ENCODE measurements at places on chromosomes 3 and 15.

- DNase-seq, result no peak
Observed at GRCh38 chr3:175664911-175665310, 805.8 kb downstream of the NAALADL2 start.

GRCh38 chr3:114716126-114716525 lies 422.3 kb downstream of the TIGIT start:
- no peak for DNase-seq

DNA sequence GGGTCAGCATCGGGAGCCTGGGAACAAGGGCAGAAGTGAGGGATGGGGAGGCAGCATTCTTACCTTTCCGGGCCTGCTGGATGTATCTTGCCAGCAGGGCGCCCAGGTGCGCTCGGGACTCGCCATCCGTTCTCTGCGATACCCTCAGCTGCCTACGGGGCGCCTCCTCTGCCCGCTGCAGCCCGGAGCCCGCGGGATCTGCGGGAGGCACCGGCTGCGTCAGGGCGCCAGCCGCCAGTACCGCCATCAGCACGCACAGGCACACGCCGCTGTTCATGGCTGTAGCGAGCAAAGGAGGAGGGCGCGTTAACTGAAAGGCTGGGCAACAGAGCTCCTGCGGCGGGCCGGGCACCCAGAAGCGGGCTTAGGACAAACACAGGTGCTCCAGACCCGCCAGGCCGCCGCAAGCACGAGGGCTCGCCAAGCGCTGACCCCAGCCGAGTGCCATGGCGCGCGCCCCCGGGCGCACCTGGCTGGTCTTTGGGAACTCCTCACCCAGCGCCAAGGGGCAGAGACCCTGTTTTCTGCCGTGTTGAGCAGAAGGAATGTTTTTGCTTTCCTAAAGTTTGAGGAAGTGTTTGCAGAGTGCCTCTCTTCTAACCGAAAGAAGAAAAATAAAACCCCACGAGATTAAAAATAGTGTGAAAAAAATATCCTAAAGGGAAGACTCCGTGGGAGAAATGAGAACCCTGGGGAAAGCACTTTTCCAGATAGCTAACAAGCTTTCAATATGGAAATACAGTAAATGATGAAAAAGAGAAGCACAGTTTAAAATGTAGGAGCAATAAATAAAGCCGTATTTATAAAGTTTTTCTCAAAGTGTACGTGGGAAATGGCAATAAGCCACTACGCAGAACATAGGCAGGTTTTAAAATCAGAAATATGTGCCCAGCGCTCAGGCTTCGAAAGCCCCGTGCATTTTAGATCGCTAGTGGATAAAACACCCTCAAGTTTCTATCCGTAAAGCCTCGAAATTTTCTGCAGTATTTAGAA lies 2.3 kb downstream of the CCK start:
- DNase-seq, result no peak

DNA sequence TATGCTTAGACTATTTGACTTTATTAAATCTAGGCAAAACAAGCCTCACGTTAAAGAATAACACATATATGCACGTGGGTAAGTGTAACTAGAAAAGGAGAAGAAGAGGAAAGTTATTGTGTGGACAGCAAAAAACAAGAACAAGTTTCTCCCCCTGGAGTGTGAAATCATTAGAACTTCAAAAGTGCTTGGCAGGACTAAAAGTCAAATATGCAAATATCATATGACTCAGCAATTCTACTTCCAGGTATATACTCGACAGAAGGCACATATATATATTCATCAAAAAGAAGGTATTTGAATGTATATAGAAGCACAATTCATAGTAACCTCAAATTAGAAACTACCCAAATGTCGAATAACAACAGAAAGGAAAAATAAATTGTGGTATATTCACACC lies 68.9 kb upstream of the STXBP5L start:
- DNase-seq, result no peak

DNA sequence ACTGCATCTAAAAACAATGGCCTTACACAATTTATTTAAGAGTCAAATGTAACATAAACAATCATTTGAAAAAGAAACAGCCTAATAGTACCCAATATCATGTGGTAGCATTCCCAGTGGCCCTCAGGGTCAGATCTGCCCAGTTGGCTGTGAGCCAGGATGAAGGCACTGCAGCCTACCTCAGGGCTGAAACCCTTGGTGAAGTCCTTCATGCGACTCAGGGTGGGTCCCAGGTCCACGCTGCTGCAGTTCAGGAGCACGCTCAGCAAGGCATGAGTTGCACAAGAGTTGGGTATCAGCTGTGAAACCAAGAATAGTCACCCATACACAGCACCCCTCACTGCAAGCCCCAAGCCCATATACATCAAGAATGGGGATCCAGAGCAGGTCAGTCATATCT lies 37.1 kb downstream of the SEMA3G start:
- no peak for DNase-seq

- no peak for DNase-seq
Observed at GRCh38 chr3:184241447-184242296, 7.1 kb downstream of the ALG3 start.

DNA sequence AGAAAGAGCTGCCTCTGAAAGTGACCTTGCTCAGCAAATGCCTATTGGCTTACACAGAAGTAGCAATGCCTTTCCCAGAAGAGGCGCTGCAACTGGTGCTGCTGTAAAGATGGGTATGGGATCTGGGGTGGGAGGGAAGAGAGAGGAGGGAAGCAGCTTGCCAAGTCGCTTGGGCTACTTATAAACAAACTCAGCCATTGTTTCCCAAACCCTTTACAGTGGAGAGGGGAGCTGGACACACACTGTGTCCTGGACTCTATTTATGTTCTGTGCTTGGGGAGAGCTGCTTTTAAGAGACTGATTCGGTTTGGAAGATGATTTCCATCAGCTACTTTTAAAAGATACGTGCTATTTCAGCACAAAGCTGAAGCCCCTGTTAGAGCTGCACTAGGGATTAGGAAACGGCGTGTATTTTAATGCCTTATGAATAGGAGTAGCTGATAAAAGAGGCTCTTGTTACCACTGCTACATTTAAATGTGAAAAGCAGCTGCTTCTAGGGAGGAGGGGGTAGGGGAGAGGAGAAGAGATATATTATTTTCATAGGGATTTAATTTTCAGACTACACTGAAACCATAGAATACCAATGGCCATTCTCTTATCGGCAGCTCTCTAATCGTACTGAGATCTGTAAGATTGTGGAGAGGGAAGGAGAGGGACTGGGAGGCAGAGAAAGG lies 440.6 kb downstream of the MCTP2 start:
- peak; percentile 89 for DNase-seq

DNA sequence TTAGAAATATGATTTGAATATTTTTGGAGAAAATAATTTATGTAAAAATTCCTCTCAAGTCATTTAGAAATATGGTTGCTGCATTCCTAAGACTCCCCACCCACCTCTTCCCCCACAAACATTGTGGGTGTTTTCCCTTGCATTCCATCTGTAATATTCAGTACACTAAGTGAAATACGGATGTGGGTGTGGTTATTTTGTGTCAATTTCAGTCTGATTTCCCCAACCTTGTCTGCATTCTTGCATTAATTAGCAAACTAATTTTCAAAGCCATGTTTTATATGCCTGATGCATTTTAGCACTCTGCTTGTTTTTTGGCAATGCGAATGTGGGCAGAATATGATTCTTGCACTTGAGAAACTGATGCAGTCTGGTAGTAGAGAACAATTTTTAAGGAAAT lies 408.3 kb upstream of the RGMA start:
- DNase-seq, result no peak

DNA sequence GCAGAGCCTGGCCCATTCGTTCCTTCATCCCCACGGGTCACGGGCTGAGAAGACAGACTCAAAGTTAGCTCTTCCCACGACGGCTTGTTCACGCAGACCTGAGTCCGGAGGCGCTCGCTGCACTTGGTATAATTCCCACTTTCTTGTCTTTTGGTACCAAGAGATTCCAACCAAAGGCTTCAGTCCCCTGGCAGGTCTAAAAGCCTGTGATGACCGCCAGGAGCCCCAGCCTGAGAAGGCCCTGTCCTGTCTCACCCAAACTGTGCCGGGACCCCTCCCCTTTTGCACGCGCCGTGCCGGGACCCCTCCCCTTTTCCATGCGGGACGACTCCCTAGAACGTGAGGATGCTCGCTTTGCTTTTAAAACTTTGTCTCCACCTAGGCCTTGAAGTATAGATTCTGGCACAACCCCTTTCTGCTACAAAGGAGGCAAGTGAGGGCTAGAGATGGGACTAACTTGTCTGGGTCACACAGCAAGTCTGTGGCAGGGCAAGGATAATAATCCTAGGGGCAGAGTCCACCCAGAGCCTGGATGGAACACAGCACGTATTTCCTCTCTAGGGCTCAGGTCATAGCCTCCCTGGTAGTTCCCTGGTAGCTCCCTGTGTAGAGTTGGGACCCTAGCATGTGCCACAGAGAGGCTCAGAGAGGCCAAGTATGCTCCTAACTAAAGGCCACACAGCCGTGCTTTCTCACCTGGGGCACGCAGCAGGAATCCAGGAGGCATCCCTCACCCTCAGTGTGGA lies 211.3 kb downstream of the XXYLT1 start:
- no peak for DNase-seq

- no peak for DNase-seq
Observed at GRCh38 chr3:10280571-10280970, 12.2 kb downstream of the GHRL start.

DNA sequence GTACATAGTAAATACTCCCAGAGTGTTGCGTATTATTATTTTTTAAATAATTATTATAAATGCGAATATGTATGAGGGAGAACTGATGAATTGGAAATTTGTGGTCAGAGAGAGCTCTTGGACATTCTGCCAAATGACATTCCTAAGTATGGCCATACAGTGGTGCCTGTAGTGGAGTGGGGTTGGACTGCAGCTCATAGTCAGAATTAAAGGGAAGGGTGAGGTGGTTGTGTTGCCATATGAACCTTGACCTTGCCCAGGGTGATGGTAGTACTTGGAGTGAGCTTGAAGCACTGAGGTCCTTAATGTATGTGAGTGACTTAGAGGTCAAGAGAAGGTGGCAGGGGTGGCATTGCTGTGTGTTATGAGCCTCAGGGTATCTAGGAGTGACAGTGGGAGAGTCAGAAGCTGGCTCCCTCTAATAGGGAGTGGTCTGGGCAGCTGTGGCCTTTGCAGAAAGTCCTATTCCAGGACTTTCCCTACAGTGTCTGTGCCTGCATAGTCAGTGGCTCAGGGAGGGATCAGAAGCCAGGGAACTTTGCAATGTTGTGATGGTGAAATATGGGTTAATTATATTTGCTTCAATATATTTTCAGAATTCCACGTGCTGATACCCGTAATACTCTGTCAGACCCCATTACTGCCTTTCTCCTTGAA lies 26.2 kb downstream of the PDE8A start:
- no peak for DNase-seq

DNA sequence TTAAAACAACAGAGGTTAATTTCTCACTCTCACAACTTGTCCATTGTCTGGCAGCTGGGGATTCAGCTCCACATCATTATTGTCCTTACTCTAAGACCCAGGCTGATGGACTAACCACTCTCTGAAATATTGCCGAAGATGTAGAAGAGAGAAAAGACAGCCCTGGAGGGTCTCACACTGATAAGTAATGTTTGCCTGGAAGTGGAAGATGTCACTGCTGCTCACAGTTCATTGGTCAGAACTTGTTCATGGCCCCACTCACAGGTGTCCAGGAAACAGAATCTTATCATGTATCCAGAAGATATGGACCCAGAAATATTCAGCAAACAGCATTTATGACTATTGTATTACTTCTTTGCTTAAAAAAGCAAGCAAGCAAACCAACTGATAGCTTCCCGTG lies 62.2 kb upstream of the LPP start:
- no peak for DNase-seq

DNA sequence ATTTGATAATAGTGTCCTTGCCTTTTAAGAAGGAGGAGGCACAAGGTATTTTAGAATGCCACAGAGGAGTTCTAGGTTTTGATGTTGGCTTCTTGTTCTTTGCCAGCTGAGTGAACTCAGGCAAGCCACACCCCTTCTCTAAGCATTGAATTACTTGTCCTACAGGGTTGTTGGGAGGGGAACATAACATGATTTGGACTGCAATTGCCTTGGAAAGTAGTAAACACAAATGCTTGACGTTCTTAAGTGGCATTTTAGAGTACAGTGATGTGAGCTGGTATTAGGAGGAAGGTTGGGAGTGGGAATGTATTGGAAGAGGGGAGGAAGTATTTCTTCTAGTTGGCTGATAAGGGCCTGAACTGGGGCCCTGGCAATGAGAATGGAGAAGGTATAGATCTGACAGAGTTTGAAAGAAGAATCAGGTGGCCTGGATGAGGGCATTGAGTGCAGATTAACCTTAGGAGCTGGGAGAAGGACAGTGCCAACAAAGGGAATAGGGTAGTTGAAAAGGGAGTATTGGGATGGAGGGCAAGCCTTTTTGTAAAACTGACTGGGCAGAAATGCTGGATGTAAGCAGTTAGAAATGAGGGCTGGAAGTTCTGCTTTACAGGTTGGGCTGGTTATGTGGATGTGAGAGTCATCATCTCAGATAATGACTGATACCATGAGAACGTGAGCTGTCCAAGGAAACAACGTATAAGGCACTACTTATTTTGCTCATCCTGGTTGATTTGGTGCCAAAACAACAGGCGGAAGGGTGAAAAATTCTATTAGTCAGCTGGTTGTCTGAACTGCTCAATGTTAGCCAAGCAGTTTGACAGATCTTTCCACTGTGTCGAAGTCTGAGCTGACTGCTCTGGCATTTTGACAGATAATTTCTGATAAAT lies 16.7 kb downstream of the KAT2B start:
- no peak for DNase-seq

GRCh38 chr3:17094551-17094950 lies 209.8 kb downstream of the PLCL2 start:
- DNase-seq, result no peak

DNA sequence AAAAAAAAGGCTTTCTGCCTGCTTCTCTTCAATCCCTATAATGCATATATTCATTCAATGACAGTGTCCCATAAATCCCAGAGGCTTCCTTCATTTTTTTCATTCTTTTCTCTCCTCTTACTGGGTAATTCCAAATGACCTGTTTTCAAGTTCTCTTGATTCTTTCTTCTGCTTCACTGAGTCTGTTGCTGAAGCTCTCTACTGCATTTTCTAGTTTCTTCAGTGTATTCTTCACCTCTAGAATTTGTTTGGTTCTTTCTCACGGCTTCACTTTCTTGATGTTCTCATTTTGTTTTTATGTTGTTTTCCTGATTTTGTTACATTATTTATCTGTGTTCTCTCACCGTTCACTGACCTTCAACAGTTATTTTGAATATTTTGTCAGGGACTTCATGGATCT lies 141.6 kb downstream of the SCAPER start:
- DNase-seq, result no peak

GRCh38 chr3:169348276-169348675 lies 315.2 kb downstream of the MECOM start:
- DNase-seq, result no peak

DNA sequence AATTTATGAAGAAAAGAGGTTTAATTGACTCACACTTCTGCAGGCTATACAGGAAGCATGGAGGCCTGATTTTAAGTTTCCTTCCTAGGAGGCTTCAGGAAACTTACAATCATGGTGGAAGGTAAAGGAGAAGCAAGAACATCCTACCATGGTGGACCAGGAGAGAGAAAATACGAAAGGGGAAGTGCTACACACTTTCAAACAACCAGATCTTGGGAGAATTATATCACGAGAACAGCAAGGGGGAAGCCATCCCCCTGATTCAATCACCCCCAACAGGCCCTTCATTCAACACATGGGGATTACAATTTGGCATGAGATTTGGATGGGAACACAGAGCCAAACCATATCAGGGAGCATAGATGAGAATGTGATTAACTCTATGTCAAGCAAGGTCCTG lies 121.0 kb downstream of the MTHFS start:
- DNase-seq, result no peak
